T-cell (primary cell): ENCODE measurements at places on chromosomes 7 and 10. TPM values are rescaled to one million over a fixed set of nuclear protein-coding genes. Genes with fewer than 3 reads are reported as not detected.

DNA sequence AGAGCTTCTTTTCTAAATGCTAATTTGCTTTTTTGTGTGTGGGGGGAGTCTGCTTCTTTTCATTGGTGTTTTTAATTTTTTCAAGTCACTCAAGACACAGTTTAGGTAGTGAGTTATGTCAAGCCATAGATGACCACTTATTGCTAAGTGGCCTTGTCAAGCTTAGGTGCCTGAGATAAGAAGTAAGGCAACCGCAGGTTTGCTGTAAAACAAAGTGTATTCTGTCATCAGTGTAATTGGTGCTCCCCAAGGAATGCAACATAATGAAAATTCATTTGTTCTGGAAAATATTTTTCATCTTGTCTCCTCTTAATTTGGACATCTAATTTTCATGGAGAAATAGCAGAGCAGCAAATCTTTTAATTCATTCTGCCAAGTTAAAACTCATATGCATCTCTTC lies 249.6 kb downstream of the EXOC4 start:
- no peak for DNase-seq

DNA sequence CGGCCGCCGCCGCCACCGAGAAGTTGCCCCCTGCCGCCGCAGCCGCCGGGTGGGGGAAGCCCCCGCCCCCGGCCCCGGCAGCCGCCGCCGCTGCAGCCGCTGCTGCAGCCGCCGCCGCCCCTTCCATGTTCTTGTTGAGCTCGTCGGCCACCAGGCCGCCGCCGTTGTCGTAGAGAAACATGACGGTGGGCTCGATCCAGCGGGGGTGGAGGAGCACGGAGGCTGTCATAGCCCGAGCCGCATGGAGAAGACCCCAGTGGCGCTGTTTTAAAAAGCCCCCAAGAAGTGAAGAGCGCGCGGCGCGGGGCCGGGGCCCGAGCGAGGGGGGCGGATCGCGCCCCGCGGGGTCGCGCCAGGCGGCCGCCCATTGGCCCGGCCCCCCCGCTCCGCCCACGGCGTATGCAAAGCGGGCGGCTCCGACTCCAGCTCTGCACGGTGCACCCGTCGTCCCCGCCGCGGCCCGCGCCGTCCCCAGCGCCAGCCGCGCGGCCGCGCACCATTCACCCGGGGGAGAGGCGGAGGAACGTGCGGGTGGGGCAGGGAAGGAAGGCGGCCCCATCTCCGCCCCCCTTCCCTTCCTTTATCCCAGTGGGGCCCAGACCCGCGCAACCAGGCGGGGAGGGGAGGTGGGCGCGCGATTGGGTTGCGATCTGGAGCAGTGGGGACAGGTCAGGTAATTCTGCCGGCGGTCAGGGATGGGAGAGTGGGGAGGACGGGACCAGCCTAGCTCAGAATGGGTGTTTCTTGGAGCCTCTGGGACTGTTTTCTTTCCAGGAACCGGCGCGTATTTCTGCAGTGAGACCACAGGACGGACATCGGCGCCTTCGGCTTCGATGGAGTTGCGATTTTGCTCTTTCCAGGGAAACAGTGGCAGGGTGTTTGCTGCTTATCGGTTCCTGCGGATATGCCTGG lies at the start of gene HOXA13:
Gene HOXA13, minus strand, starts transcription at position 243 of the 912 bp plus-strand sequence. Its CDS starts 14 bp downstream, at position 229.
- DNase-seq: no peak

DNA sequence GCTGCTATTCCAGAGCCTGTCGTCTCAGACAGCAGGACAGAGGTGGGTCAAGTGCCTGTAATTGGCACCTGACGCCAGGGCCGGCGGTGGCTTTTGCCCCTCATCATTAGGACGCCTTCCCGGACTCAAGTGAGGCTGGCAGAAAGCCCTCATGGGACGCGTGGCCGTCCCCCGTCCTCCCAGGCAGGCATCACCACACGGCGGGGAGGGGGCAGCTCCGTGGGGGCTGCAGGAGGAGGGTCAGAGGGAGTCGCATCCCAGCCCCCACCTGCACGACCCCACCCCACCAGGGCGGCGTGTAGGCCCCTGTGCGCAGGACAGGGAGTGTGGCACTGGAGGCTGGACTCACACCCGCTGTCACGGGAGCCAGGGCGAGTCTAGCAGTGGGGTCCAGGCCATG lies 16.3 kb downstream of the CFAP46 start:
- DNase-seq: no peak

OR13A1 gene
- not detected for total RNA-seq
